Muscle of leg (tissue), 16 donors: ENCODE measurements at places on chromosomes 16 and 17. TPM values are rescaled to one million over a fixed set of nuclear protein-coding genes. Genes with fewer than 3 reads are reported as not detected.

DNA sequence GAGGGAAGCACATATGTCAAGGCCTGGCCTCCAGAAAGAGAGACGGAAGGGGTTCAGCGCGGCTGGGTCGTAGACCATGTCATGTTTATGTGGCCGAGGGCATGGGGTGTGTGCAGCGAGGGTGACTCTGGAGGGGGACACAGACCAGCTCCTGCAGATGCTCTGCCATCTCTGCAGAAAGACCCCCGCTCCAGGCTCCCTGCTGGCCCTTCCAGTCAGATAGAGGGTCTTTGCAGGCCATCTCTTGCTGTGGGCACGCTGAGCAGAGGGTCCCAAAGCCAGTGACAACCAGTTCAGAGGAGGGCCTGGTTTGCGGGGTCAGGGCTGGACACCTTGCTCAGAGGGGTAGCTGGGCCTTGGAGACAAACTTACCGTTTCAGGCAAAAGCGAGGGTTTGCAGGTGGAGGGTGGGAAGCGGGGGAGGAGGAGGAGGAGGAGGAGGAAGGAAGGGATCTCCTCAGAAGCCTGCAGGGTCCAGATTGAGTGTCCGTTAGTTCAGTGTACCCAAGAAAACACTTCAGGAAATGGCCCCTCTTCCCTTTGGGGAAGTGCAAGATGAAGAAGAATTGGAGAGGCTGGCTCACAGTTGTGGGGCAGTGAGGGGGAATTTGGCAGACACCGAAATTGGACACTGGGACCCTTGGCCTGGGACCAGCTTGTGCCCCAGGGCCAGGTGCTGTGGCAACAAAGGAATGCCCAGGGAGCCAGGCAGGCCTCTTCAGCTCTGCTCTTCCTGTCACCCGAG, 102.8 kb downstream of the CMIP start:
- no peak overlapping the region for H3K4me3 ChIP-seq
- no peaks in the 10 kb centered on the region for H3K27me3 ChIP-seq
- no peak overlapping the region for H3K27ac ChIP-seq
- DNase-seq, result no peak
- peaks cover 20% of the 10 kb centered on the region for H3K4me1 ChIP-seq

DNA sequence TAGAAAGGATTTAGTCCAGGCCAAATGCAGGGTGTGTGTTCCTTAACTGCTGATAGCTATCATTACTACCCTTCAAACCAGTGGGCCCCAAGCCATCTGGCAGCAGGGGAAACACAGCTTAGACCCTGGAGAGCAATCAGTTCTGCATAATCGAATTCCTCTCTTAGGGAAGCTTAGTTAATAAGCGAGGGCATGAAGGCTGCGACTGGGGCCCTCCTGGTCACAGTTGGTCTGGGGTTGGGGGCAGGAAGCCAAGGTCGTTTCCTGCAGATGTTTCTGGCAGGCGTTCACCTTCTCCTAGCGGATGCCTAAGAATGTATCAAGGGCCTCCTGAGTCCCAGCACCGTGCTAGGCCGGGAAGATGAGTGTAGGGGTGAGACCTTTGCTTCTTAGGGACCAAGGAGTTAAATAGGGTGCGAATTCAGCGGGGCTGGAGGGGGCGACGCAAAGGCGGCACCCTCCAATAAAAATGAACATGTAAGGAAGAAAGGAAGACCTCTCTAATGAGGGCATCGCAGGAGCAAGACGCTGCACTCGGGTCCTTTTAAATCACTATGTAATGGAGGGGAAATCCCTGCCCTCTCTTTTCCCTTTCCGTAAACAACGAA, 16.5 kb upstream of the EEF2K start:
- DNase-seq, result peak; percentile 79
- H3K36me3 ChIP-seq, result no peaks in the 10 kb centered on the region
- H3K4me1 ChIP-seq, result peaks cover 30% of the 10 kb centered on the region
- H3K27me3 ChIP-seq, result no peaks in the 10 kb centered on the region
- H3K27ac ChIP-seq, result peak overlapping the region; percentile 100

DNA sequence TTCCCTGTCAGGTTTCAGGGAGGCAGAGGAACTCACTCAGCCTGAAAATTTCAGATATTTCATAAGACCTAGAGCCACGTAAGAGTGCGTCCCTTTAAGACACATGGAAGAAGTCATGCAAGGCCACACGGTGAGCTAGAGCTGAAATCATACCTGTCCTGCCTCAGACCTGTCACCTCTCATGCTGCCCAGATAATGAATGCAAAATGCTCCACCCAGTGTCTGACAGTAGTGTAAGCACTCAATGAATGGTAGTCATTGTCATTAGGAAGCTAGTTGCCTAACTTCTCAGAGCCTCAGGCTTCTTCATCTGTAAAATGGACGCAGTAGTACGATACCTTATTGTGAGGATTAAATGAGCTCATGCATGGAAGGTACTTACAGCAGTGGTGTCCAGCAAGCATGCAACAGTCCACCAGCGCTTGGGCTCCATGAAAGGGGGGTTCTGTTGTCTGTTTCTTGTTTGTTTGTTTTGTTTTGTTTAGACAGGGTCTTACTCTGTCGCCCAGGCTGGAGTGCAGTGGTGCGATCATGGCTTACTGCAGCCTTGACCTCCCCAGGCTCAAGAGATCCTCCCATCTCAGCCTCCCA, 60.7 kb downstream of the WSB1 start:
- H3K36me3 ChIP-seq, result no peaks in the 10 kb centered on the region
- H3K4me3 ChIP-seq, result no peak overlapping the region
- H3K27ac ChIP-seq, result no peak overlapping the region
- no peak for DNase-seq
- H3K4me1 ChIP-seq, result peaks cover 13% of the 10 kb centered on the region

- DNase-seq, result peak; percentile 21
- H3K27me3 ChIP-seq, result no peaks in the 10 kb centered on the region
- peaks cover 52% of the 10 kb centered on the region for H3K4me1 ChIP-seq
- no peak overlapping the region for H3K4me3 ChIP-seq
- H3K27ac ChIP-seq, result no peak overlapping the region
- peaks cover 6% of the 10 kb centered on the region for H3K36me3 ChIP-seq
Measured at GRCh38 chr17:81347437-81347836, 47.8 kb upstream of the BAHCC1 start.

- no peak overlapping the region for H3K27ac ChIP-seq
- H3K4me3 ChIP-seq, result no peak overlapping the region
- no peak for DNase-seq
- peaks cover 28% of the 10 kb centered on the region for H3K27me3 ChIP-seq
- H3K4me1 ChIP-seq, result peaks cover 44% of the 10 kb centered on the region
- H3K36me3 ChIP-seq, result no peaks in the 10 kb centered on the region
Measured at GRCh38 chr17:28975646-28976045, 24.3 kb upstream of the PHF12 start.

DNA sequence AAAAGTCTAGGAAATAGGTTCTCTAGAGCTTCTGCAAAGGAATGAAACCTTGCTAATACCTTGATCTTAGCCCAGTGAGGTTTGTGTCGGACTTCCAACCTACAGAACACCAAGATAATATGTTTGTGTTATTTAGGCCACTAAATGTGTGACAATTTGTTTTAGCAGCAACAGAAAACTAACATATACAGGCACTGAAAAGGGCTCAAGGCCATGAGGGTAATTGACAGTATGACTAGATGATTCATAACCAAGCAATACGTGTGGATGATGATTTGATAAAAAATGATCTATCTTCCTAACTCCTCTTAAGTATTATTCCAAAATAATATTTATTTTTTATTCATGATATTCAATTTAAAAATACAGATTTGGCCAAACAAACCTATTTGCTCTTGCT, 27.7 kb upstream of the MED13 start:
- no peaks in the 10 kb centered on the region for H3K36me3 ChIP-seq
- no peak overlapping the region for H3K4me3 ChIP-seq
- no peak overlapping the region for H3K27ac ChIP-seq
- DNase-seq, result no peak
- H3K27me3 ChIP-seq, result no peaks in the 10 kb centered on the region

- H3K36me3 ChIP-seq, result peaks cover 19% of the 10 kb centered on the region
- H3K4me1 ChIP-seq, result peaks cover 27% of the 10 kb centered on the region
- H3K27me3 ChIP-seq, result no peaks in the 10 kb centered on the region
- H3K4me3 ChIP-seq, result peak overlapping the region; percentile 69
Measured at GRCh38 chr16:10743227-10743609, 424 bp upstream of the NUBP1 start.

DNA sequence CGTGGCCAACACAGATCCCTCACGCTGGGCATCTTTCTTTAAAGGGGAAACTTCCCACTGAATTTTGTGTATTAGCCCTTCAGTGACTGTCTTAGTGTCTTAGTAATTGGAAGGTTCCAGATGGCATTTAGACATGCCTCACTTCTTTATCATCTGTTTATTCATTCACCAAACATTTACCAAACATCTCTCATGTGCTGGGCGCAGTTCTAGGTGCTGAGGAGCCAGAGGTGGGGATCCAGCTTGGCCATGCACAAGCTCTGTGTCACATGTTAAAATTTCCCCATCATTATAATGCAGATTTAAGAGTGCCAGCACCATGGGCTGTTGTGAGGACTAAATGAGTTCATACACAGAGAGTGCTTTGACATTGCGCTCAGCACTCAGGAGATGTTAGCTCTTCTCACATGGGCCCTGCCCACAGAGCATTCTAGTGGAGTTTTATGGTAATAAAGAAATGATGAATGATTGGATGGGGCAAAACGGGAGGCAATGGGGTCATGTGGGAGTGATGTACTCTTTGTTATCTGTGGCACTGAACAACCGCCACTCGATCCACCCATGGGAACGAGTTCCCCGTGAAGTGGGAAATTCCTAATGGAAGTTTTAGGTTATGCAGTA, 119.7 kb downstream of the SNX29 start:
- no peak overlapping the region for H3K4me3 ChIP-seq
- DNase-seq, result no peak
- peak overlapping the region; percentile 65 for H3K27ac ChIP-seq
- H3K36me3 ChIP-seq, result no peaks in the 10 kb centered on the region
- no peaks in the 10 kb centered on the region for H3K27me3 ChIP-seq

GRCh38 chr17:54172096-54172984, 349.6 kb downstream of the KIF2B start:
- H3K4me3 ChIP-seq, result no peak overlapping the region
- H3K36me3 ChIP-seq, result no peaks in the 10 kb centered on the region
- H3K4me1 ChIP-seq, result no peaks in the 10 kb centered on the region

GRCh38 chr16:50025537-50025931, 509 bp downstream of the CNEP1R1 start:
- no peak for DNase-seq
- H3K4me3 ChIP-seq, result peak overlapping the region; percentile 94
- H3K4me1 ChIP-seq, result peaks cover 4% of the 10 kb centered on the region
- H3K27ac ChIP-seq, result peak overlapping the region; percentile 51

DNA sequence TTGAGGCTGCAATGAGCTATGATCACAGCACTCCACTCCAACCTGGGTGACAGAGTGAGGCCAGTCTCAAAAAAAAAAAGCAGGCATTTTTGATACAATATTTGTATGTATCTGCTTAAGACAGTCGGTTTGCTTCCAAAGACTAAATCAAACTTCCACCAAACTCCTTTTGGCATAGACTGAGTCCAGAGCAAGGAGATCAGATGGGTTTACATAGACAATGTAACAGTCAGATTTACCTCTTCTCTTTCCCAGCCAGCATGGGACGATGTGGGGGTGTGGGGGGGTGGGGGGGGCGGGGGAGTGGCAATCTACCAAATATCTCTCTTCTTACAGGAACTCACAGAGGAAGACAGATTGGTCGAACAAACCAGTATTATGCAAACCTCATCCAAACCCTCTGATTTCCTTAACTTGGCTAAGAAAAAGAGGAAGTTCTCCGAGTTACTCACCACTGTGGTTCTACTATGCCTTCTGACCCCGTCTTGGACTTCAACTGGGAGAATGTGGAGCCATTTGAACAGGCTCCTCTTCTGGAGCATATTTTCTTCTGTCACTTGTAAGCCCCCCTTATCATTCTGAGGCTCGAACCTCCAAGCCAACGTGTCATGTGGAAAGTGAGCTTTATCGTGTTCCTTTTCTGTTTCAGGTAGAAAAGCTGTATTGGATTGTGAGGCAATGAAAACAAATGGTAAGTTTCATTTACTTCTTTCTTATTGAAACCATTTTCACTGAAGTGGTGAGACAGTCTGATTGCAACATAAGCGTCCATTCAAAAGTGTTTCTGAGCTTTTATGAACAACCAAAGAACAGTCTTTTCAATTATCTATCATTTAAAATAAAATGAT, at the start of gene MILR1:
TSS of gene MILR1 (plus strand) at position 451 of the 848 bp plus-strand sequence. CDS start at position 505, 54 bp downstream.
- no peaks in the 10 kb centered on the region for H3K36me3 ChIP-seq
- H3K27me3 ChIP-seq, result no peaks in the 10 kb centered on the region
- peak within 1 kb of the TSS; percentile 8 for H3K4me3 ChIP-seq
- H3K27ac ChIP-seq, result no peak within 1 kb of the TSS
- no peaks in the 10 kb centered on the region for H3K4me1 ChIP-seq

- H3K36me3 ChIP-seq, result no peaks in the 10 kb centered on the region
- H3K4me3 ChIP-seq, result no peak overlapping the region
- no peak overlapping the region for H3K27ac ChIP-seq
- no peak for DNase-seq
- H3K27me3 ChIP-seq, result no peaks in the 10 kb centered on the region
- H3K4me1 ChIP-seq, result peaks cover 11% of the 10 kb centered on the region
Measured at GRCh38 chr16:89861648-89862047, 11.7 kb upstream of the TCF25 start.

DNA sequence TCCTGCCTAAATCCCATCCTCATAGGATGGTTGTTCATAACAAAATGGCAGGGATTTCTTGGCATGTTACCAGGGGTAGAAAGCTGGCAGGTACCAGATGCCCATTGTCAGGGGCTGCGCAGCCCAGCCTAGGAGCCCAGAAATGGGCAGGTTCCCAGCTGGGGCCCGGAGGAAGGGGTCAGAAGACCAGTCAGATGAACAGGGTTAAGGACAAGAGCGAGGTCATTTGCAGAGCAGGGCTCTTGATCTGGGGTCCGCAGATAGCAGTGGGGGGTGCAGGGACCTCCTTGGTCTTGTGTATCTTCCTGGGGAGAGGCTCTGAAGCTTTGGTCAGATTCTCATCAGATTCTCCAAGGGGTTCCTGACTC, 52.3 kb upstream of the CDC42EP4 start:
- peaks cover 35% of the 10 kb centered on the region for H3K4me1 ChIP-seq
- no peaks in the 10 kb centered on the region for H3K27me3 ChIP-seq
- peaks cover 18% of the 10 kb centered on the region for H3K36me3 ChIP-seq
- no peak overlapping the region for H3K27ac ChIP-seq

GRCh38 chr17:59601130-59601529, 18.6 kb upstream of the CLTC start:
- peaks cover 23% of the 10 kb centered on the region for H3K36me3 ChIP-seq
- H3K27me3 ChIP-seq, result no peaks in the 10 kb centered on the region
- no peak overlapping the region for H3K4me3 ChIP-seq
- DNase-seq, result no peak

The RPA1 gene
- total RNA-seq, result 14.9 TPM
